ENCODE measurements at places on chromosomes 1 and 21.

- DNase-seq = no peak
Measured at GRCh38 chr21:34874684-34875513, 174.2 kb downstream of the RUNX1 start.

- DNase-seq = no peak
Measured at GRCh38 chr1:113784104-113784779, 25.0 kb upstream of the PHTF1 start.

DNA sequence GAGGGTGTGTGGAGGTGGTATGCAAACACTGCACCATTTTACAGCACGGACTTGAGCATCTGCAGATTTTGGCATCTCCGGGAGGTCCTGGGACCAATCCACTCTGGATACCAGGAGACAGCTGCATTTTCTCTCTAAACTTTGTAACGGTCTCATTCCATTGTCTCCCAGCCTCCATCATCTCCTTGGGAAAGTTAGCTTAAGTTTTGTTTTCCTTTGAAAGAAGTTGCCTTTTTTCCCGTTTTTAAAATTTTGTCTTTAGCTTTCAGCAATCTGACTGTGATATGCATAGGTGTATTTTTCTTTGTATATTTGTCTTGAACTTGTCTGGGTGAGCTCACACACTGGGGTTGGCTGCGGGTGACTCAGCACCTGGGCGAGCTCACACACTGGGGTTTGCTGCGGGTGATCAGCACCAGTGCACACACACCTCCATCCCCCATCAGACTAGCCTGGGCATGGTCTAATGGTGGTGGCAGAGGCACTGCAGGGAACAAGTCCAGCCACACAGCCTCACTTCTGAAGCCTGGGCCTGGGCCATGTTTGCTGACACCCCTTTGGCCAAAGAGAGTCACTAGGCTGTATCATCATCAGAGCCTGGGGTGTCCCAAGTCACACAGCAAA lies 32.1 kb upstream of the COL18A1 start:
- no peak for DNase-seq

- DNase-seq = no peak
Measured at GRCh38 chr1:8217011-8217711, 100.8 kb upstream of the SLC45A1 start.
